Myocyte (in vitro differentiated cells): ENCODE measurements at places on chromosomes 16 and 17.

DNA sequence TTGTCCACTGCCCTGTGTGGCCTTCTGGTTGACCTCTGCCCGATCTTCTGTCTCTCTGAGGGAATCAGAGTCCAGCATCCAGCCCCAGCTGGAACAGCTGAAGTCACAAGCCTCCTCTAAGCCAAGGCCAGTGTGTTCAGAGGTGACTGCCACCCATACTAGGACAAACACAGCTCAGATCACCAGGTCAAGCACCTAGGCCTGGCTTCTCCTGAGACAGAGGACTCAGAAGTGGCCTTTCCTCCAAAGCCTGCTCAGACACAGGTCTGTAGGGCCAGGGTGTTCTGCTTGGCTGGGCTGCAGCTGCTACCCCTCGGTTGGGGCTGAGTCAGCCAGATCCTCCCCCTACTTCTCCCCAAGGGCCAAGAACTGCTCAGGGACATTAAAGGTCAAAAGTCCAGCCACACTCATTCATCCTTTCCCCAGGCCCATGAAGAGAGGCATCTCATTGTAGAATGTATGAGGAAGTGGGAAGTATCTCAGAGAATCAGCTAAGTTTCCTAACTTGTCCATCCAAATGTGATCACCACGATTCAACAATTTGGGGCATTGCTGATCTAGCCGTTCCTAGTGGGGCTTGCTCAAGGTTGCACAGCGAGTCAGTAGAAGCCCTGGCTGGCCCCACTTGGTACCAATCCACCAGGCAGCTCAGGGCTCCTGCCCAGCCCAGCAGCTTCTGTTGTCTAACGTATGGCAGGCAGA is 7.6 kb downstream of the SLC46A1 start:
- DNase-seq = peak; percentile 42

DNA sequence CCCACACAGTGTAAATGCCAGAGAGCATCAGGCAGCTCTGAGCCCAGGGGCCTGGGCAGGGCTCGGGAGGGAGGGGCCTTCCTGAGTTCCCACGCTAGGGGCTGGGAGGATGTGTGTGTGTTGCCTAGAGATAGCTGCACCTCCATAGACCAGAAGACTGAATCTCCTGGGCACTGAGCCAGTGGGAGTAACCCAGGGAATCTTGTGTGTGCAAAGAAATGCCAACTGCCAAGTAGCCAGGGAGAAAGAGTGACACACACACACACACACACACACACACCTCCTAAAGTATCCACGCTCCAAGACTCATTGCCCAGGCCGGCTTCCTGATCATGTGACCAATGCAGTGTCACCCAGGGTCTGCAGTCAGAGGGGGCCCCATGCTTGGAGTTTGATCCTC is 166.2 kb upstream of the RPL38 start:
- no peak for DNase-seq

DNA sequence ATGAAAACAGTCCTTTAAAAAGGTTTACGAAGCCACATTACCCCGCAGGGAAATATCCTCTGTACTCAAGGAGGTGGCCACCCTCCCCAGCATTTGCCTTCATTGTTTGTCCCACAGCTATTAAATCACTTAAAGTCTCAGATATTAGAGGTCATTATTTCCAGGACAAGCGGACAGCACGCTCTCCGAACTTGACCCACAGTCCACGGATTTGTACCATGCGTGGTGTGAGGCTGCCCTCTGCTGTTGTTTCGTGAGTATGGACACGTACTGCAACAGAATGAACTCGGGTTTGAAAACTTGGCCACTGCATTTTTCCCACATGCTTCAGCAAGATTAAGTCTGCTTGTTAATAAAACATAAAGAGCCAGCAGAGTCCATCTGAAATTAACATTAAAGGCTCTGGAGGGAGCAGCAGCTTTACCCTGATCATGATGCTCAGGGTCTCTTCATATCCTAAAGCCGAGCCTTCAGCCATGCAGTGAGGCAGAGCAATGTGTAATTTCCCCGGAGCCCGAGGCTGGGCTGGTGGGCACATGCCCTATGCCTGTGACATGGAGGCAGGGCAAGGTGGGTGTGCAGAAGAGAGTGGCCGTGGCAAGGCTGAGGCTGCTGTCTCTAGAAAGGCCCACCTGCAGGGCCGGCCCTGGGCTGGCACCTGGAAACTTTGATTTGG is 19.7 kb downstream of the MEAK7 start:
- DNase-seq = peak; percentile 37

GRCh38 chr17:7307686-7308624 is 527 bp downstream of the EIF5A start:
- DNase-seq = peak; percentile 27

GRCh38 chr17:40564883-40565768 is at the start of gene CCR7:
Gene CCR7, minus strand, starts transcription at chr17:40565472. Its CDS starts 63 bp downstream, at chr17:40565409.
- no peak for DNase-seq

GRCh38 chr17:65707780-65708179 is 146.3 kb upstream of the AXIN2 start:
- DNase-seq = no peak
